DMS53 (cell line): ENCODE measurements at places on chromosomes 7 and 10.

GRCh38 chr10:48285710-48286109 lies 11.2 kb upstream of the FRMPD2 start:
- DNase-seq = no peak

- peak; percentile 96 for DNase-seq
Observed at GRCh38 chr7:134669845-134670373, 23.3 kb downstream of the BPGM start.

DNA sequence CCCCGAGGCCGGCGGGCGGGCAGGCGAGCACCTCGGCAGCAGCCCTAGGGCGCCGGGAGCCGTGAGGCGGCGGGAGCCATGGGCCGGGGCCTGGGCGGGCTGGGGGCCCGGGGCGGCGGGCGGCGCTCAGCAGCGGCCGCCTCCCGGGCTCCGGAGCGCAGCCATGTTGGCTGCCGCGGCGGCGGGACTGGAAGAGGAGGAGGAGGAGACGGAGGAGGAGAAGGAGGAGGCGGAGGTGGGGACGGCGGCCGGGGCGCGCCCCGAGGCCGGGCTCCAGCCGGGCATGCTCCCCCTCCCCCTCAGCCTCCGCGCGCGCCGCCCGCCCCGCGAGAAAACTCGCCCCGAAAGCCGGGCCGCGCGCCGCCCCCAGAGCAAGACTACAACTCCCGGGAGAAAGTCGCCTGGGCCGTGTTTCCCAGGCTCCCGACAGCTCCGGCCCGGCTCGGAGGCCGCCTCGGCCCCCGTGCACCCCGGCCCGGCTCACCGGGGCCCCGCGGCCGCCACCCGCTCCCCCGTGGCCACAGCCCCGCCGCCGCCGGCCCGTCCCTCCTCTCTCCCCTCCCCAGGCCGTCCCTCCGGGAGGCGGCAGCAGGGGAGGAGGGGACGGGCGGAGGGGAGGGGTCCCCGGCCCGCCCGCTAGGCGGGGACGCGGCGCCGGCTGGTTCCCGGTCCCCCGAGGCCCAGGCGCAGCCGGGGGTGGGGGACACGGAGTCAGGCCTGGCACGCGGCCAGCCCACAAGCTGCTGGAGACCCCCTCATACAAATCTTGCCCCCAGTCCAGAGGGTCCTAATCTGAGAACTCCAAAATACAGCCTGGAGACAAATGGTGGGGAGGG lies at the start of gene DLG5:
DLG5 (minus strand) TSS at position 190 of the 836 bp plus-strand sequence. CDS start 235 bp downstream, outside the sequence.
- peak; percentile 73 for DNase-seq

DNA sequence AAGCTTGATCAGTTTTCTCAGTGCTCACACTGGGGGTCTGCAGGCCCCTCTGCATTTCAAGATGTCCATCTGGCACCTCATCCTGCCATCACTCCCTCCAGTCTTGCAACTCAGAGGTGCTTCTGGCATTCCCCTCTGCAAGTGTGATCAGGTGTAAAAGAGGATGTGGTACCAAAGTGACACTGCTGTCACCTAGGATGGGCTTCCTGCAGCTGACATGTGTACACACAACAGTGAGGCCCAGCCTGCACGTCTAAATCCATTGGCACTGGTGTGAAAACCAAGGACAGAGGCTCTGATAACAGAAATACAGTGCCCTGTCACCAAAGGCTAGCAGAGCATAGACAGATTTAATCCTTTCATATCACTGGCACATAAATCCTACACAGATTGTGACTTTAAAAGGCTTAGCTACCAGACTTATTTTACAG lies 162.5 kb upstream of the CELF2 start:
- DNase-seq = no peak

DNA sequence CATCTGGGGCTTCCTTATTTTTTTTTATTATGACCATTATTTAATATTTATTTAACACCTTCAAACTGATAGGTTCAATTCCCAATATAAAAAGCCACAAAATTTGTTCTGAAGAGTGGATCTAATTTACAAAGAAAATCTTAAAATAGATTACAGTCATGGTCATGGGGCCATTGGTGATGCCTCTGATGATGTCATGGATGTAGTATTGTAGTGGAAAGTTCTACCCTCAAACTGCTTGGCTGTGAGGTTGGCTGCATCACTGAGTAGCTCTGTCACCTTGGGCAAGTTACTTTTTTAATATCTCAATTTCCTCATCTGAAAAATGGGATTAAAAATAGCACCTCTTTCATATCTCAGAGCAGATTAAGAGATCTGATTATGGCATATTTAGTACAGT lies 128.5 kb downstream of the DKK1 start:
- DNase-seq = no peak

DNA sequence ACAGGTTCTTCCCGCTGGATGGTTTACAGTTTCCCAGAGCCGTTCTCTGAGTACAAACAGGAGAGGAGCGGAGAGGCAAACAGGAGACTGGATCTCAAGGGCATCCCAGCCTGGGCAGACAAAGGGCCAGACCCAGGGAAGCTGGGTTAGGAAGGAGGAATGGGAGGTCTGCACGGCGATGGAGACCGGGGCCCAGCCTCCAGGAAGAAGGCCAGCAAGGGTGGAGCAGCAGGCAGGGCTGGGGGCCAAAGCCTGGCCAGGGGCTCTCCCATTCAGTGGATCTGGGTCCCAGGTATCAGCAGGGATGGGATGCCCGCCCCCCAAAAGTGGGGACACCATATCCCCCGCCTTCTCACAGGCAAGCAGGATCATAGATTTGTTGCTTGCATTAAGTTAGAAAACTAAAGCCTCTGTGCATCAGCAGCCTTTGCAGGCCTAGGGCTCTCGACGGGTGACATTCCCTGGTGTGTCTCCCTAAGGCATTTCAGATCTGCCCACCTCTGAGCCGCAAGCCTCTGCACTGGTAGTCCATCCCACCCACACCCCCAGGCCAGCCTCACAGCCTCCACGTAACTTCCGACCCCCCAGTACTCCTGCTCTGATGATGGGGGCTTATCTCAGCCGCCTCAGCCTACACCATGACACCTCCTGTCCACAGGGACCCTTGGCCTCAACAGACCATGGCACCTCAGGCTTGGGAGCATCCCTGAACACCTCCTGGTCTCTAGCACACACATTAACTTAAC lies 59.9 kb downstream of the TNS3 start:
- no peak for DNase-seq

GRCh38 chr7:151679071-151679708 lies 159.5 kb upstream of the RHEB start:
- DNase-seq = no peak

DNA sequence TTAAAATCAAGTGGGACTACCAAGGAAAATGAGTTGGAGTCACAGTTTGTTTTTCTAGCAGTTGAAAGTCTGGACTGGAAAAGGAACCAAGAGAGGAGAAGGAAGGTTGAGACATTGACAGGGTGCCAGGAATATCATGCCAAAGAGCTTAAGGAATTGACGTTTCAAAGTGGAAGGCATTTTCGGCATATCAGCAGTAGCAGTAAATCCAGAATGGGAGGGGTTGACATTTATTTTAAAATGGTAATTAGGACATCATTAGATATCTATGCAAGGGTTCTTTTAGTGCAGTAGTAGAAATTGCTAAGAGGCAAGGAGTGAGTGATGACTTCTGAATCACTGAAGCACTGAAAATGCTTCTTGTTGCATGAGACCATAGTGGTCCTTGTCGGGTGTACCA lies 335.9 kb upstream of the PLXDC2 start:
- no peak for DNase-seq

DNA sequence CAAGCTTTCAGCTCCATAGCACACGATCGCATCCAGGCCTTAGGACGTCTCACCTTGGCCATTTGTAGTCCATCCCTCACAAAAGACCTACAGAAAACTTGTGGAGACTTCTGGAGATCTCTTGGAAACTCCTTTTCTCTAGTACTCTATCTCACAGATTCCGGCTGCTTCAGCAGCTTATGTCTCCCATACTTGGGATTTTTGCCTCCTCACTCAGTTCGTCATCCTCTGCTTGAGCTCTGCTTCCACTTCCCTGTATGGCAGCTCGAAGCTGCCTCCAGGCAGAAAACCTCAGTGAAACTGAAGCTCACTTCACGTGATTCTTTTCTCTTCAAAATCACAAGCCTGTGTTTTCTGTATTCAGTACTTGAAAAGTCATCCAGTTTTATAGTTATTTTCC lies 178.7 kb upstream of the GDF10 start:
- DNase-seq = no peak

GRCh38 chr10:63414481-63415260 lies 51.1 kb downstream of the JMJD1C start:
- DNase-seq = peak; percentile 7

- peak; percentile 70 for DNase-seq
Observed at GRCh38 chr10:77004917-77005564, 632.6 kb downstream of the KCNMA1 start.

- DNase-seq = no peak
Observed at GRCh38 chr10:75617485-75618155, 186.2 kb downstream of the LRMDA start.

DNA sequence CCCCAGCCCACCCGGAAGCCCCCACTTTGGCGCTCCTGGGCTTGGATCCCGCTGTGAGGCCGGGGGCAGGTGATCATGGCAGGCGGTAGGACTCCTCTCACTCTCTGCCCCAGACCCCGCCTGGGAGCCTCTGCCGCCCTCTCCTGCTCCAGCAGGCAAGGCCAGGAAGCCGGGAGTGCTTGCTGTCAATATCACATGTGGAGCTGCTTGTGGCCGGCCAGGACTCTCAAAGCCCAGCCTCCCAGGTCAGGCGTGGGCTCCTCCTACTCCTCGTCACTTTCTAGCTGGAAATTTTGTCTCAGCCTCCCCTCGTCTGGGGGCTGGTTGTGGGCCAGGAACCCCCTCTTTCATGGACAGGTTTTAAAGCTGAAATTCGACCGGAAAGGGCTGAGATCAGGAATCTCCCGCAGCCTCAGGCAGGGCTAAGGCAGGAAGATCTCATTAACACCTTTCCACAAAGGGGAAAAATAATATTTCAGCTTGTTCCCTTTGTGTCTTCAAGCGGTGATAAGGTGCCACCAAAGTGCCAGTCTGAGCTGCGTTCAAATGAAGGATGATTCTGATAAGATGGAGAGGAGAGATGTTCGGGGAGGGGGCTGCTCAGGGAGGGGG lies 273.6 kb upstream of the PODXL start:
- DNase-seq = peak; percentile 69

- DNase-seq = no peak
Observed at GRCh38 chr10:13770760-13771493, 184.2 kb downstream of the PRPF18 start.

- no peak for DNase-seq
Observed at GRCh38 chr7:2541291-2542010, 13.9 kb downstream of the BRAT1 start.
